ENCODE measurements at places on chromosomes 7 and 10.

GRCh38 chr7:135939261-135939812 lies 37.8 kb downstream of the MTPN start:
- no peak for DNase-seq

- DNase-seq, result no peak
Measured at GRCh38 chr7:4824120-4824775, 37.6 kb downstream of the PAPOLB start.

DNA sequence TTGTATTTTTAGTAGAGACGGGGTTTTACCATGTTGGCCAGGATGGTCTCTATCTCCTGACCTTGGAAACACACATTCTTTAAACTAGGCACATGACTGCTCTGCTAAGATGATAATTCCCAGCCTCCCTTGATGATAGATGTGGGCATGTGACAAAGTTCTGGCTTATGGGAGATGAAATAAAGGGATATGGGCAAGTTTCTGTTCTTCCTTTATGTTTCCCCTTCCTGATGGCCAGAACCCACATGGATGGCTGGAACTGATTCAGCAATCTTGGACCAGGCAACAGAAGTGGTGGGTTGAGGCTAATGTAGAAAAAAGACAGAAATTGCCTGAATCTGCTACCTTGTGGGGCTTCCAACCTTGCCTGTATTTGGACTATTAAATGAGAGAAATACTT lies 60.7 kb upstream of the NRP1 start:
- DNase-seq, result no peak

DNA sequence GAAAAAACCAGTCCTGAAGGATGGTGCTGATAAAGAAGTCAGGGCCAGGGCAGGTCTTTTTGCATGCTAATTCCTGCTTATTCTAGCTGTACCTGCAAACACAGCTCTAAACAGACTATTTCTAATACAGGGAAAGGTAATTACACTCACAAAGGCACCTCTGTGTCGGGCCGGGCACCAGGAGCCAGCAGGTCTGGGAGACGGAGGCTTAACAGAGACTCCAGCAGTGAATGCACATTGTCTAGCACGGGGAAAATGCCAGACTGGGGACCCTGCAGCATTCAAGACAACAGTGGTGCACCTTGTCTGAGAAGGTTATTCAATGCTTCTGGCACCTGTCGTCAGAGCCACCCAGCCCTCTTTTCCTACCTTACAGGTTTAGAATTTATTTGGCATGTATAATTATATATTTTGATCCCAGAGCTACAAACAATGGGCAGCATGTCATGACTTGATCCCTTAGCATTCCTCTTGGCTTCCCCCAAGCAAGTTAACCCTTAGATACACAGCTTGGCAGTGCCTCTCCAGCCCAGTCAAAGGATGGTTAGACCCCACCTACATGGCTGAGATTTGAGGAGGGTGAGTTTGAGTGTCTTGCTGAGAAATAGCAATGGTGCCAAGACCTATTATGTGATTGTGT lies 185.2 kb downstream of the SLC25A13 start:
- no peak for DNase-seq

DNA sequence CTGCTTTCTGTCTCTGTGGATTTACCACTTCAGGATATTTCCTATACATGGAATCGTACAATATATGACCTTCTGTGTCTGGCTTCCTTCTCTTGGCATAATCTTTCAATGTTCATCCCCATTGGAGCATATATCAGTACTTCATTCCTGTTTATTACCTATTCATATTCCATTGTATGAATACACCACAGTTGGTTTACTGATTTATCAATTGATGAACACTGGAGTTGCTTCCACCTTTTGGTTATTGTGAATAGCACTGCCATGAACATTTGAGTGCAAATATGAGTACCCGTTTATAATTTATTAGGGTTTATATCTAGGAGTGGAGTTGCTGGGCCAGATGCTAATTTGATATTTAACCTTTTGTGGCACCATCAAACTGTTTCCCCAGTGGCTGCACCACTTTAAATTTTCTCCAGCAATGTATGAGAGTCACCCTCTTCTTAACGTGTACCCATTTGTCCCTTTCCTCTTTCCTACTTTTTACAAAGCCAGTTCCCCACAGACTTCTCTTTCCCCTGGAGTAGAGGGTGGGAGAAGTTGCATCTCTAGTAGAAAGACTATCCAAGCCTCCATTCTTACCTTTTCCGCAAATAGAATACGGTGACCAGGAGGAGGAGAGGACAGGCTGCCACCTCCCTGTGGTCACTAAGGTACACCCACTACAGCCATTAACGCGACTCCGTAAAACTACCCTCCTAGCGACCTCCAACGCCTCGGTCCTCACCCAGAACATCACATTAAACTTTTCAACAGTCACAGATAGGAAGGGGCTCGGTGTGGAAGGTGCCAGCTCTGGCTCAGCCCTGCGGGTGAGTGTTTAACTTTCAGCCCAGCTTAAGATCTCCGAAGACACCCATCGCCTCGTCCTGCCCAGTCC lies 25.6 kb downstream of the SCD start:
- no peak for DNase-seq

- DNase-seq, result no peak
Measured at GRCh38 chr7:135184254-135184841, 13.8 kb upstream of the CYREN start.

DNA sequence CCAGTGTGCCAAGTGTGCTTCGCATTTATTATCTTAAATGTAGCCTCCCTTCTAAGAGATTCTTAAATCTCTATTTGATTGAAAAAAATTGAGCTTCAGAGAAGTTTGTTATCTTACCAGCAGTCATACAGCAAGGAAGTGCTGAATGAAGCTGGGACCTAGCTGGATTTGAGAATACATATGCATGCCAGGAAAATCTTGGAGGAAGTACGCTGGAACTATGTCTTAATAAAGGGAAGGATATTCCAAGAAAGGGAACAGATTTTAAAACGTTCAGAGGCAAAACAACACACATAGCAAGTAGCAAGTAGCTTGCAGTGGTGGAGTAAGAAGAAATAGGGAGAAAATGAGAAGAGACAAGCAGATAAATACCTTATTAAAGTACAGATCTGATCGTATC lies 1.5 kb downstream of the CFAP70 start:
- no peak for DNase-seq

DNA sequence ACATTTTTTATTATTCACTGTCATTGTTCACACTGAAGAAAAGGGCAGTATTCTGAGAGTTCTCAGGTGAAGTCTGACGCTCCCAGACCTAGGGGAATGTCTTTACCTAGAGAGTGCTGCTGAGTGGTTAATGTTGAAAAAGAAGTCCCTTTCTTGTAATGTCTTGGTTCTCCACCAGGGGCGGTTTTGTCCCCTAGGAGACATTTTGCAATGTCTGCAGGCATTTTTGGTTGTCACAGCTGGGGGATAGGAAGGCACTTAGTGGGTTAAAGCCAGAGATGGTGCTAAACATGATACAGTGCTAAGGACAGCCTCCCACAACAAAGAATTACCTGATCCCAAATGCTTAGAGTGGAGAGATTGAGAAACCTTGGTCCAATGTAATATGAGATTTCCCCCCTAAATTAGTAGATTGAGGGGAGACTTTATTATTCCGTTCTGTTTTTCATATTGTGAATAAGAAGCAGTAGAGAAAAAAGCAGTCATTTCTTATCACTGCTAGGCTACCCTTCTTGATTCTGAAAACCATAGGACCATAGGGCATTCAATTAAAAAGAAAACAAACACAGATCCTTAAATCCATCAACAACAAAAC lies 13.1 kb downstream of the UMAD1 start:
- DNase-seq, result peak; percentile 38

DNA sequence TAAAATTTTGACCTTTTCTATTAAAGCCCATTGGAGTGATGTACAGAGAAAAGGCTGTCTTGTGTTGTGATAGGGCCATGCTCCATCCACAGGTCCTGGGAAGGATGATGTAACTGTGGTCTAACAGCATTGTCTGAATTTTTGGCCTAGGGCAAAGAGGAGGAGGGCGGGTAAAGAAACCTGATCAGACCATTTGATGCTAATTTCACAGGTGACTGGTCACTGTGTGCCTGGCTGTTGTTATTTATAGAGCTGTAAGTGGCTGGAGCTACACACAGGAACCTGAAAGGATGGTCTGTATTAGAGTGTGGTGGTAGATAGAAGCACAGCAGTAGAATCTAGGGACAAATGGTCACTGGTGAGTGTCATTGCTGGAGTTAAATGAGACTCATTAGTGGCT lies 182.1 kb downstream of the AUTS2 start:
- DNase-seq, result no peak

GRCh38 chr10:111233439-111233838 lies 156.6 kb downstream of the ADRA2A start:
- DNase-seq, result peak; percentile 28

- DNase-seq, result no peak
Measured at GRCh38 chr7:77985232-77985973, 186.8 kb downstream of the PHTF2 start.

DNA sequence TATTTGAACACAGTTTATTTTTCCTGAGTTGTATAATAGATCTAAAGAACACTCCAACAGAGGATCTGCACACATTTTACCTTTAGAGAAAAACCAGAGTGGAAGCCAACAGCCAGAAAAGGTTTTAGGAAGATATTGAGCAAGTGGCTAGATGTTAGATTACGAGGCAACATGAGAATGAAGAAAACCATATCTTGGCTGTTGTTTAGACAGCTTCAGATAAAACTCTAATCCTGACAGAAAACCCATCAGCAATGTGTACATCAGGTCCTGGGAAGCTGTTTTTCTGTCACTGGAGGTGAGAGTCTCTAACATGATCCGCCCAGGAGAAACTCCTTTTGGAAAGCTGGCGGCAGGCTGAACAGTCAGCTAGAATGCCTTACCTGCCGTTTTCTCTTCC lies 159.5 kb downstream of the SPAG6 start:
- no peak for DNase-seq

DNA sequence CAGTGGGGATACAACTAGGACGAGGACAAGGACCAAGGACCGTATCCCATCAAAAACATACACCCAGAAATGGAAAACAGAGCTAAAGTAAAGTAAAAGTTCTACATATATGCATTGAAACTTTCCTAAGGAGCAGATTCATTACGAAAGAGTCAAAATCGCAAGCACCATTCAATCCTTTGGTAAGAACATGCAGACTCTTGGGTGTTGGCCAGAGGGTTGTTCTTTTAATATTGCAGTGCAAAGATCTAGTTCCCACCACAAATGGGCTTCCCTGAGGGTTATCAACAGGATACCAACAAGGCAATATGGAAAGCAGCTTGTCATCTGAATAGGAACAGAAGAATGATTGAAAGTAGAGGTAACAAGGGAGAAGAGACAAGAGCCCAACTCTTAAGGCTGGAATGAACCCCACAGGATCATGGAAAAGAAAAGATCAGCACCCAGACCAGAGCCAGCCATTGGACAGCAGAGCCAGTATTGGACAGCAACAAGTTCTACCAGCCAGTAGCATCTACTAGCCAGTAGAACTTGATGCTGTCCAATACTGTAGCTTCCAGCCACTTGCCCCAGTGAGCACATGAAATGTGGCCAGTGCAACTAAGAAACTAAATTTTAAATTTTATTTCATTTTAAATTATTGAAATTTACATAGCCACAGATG lies 66.0 kb downstream of the OSBPL3 start:
- no peak for DNase-seq

- no peak for DNase-seq
Measured at GRCh38 chr10:133028956-133029355, 58.8 kb upstream of the ADGRA1 start.

DNA sequence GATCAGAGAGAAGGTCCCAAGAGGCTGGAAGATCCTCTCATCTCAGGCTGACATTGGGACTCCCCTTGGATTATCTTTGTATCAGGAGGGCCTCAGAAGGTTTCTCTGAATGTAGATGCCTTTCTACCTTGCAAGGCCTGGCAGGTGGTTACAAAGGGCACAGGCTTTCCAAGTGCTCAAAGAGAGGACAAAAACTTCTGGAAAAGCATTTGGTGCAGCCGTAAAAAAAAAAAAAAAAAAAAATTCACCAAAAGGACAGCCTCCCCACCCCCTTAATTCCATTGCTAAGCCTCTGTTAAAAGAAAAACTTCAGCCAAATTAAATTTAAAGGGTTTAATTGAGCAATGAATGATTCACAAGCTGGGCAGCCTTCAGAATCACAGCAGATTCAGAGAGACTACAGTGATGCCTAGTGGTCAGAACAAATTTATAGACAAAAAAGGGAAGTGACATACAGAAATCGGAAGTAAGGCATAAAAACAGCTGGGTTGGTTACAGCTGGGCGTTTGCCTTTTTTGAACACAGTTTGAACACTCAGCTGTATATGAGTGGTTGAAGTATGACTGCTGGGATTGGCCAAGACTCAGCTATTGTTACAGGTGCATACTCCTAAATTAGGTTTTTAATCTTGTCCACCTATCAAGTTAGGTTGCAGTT lies 42.5 kb upstream of the LRGUK start:
- no peak for DNase-seq

GRCh38 chr10:17001961-17002749 lies 127.5 kb downstream of the CUBN start:
- no peak for DNase-seq

GRCh38 chr7:140349144-140349771 lies 49.1 kb downstream of the SLC37A3 start:
- no peak for DNase-seq

GRCh38 chr7:13155188-13155587 lies 467.8 kb downstream of the ARL4A start:
- DNase-seq, result no peak

DNA sequence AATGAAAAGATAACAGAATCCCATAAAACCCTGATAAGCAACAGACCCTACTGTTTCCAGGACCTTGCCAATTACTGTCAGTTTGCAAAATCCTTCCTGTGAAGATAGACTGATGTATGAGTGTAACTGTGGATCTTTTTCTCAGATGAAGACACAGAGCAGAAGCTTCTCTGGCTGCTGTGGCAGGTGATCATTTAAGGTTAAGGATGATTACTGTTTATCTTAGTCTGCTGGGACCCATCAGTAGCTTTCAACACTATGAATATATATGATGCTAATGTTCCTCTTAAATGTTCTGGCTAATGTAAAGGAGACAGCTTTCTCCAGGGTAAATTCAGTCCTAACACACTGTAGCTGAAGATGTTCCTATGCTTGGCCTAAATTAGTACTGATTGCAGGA lies 56.0 kb upstream of the CTTNBP2 start:
- DNase-seq, result no peak

- DNase-seq, result no peak
Measured at GRCh38 chr7:43781726-43782607, 23.5 kb downstream of the BLVRA start.

GRCh38 chr10:8130973-8131911 lies 76.8 kb downstream of the GATA3 start:
- DNase-seq, result peak; percentile 92

DNA sequence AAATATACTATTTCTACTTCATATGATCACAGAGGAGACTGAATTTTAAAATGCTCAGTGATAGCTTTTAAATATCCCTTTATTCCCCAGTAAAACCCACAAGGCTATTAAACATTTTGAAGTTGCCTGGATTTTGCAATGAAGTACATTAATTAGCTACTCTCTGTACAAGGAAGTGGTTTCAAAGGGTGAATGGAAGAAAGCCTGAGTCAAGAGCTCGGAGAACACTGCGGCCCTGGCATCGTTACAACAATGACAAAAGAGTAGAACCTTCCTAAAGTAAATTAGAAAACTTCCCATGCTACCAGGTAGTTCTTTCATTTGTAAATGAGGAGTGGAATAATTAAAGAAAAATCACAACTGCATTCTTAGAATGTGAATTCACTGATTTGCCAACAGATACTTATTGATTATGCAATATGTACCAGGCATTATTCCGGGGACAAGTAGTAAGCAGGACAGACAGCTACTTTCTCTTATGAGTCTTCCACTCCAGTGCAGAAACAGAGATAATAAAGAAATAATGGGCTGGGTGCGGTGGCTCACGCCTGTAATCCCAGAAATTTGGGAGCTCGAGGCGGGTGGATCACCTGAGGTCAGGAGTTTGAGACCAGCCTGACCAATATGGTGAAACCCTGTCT lies 63.0 kb downstream of the ZNF22 start:
- DNase-seq, result no peak

- no peak for DNase-seq
Measured at GRCh38 chr7:113402005-113402404, 283.7 kb upstream of the SMIM30 start.
